ENCODE measurements at places on chromosomes 1 and 21.

DNA sequence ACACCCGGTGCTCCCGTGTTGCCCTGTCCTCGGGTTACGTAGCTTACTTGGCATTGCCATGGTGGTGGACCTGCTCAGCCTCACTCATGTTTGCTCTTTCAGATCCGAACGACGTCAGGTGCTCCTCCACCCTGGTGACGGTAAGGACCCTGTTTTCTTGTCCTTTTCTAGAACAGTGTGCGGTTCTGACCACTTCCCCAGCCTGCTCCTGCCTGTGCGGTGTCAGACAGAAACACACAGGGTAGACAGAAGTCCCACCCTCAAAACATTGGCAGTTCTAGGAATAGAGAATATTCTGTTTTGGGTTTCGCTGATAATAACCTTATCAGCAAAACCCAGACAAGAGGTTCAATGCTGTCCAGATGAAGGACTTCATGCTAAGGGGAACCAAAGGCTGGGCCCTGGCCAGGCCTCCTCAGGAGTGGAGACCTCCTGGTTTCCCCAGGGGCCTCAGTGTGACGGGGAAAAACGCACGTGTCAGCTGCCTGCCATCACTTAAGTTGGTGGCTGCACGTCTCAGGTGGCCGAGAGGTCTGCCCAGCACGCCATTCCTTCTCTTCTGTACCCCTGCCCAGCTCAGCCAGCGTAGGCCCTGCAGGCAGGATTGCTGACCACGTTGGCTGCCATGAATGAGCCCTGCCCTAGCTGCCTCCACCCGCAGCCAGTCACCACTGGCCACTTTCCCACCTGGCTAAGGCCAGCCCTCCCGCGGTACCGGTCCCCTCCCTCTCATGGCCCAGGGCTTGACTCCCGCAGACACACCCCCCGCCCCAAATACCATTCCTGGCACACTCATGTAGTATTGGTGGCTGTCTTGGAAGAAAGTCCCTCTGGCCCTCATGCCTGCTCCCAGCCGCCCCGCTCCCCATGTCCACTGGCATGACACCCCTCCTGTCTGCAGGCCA is 33.6 kb downstream of the SLC37A1 start:
- no peak for DNase-seq

GRCh38 chr1:27145934-27146354 is 9.0 kb downstream of the SLC9A1 start:
- no peak for DNase-seq

GRCh38 chr21:42265231-42265812 is 46.4 kb downstream of the ABCG1 start:
- no peak for DNase-seq

DNA sequence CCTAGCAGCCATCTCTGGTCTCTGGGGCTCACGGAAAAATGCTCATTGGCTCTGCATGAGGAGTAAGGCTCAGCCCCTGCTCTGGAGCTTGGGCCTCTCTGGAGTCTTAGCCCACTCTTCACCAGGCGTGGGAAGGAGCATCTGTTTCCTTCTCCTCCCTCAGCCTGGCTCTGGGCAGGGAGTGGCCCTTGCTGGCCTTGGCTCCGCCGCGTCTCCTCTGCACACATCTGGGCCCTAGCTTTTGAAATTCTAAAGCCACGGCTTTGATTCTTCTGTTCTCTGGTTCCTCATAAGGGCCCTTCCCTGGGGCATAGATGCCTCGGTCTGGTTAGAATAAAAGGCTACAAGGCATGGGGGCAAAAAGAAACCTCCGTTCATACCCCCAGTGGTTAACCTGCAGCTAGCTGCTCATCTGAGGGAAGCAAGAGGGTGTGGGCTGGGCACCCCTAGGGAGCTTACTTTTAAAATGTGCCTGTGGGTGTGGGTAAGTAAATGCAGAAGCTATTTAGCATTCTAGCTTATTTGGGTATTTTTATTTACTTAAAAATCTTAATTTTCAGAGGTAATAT is 145.6 kb downstream of the CAMTA1 start:
- DNase-seq = no peak

DNA sequence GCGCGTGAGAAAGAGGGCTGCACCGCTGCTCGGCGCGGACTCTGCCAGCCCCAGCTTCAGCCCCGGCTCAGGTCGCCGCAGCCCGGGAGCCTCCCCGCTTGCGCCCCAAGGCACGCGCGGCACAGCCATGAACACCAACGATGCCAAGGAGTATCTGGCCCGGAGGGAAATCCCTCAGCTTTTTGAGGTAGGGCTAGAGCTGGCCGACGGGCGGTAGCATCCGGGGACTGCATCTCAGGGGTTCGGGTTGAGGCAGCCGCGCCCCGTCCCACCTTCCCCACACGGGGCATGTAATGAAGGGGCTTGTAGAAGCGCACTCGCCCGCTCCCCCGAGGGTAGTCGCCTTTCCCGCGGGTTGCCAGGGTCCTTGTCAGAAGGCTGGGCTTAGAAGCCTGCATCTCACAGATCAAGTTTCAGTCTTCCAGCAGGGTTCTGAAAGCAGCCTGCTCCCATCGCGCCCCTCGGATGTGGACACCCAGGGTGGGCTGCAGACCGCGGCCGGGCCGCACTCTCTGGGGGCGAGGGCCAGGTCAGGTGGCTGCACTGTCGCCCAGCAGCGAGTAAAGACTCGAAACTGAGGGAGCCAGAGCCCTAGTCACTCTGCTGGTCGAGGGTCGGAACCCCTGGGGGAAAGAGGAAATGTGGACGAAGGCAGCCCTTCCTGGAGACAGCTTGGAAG is 507 bp downstream of the AK5 start:
- DNase-seq = peak; percentile 41

DNA sequence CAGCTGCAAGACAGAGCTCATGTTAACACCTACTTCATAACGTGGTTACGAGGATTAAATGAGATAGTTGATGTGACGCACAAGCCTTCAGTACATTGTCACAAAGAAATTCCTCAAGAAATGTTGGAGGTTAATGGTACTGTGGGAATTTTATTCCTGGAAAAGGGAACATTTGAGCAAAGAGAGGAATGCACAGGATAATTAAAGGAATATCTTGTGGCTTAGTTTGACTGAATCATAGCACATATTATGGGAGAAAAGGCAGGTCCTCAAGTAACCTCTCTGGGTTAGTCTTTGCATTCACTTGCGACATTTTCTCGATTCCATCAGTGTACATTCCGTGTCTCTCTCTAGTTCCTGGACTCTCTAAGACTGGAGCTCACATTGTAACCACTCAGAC is 300.2 kb upstream of the DUSP10 start:
- no peak for DNase-seq

DNA sequence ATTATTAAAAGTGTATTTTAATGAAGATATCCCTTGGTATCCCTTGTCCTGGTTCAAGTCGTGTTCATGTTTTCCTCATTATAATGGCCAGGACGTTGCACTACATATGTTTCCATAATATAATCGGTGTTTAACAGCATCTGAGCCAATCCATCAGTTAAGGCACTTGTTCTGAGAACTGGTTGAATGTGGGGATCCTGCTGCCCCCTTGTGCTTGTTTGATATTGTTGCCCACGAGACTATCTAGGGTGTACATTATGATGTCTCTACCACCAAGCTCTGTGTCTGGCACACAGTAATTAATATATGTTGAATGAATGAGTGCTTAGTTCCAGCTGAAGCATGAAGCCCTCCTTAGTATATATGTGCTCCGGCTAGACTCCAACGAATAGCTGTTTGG is 193.0 kb downstream of the CACNA1E start:
- DNase-seq = no peak

GRCh38 chr1:106224426-106224825 is 832.0 kb upstream of the PRMT6 start:
- no peak for DNase-seq

DNA sequence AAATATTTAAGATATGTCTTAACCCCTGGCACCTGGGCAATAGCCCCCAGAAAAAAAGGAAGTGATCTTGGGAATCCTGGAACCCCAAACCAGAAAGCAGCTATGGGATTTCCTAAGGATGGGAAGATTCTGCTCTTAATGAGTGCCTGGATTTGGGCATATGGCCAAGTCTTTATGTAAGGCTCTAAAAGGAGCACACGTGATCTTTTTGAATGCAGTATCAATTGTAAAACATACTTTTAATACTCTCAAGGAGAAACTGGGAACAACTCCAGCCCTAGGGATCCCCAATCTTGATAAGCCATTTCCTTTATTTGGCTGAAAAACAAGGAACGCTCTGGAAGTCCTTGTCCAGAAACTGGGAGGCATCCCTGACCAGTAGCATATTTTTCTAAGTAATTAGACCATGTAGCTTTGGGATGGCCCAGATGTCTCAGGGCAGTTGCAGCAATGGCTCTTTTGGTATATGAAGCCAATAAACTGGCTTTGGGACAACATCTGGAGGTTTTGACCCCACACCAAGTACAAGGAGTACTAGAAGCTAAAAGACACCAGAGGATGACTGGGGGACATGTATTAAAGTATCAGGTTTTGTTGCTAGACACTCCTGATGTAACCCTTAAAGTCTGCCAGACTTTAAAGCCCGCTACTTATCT is 80.9 kb upstream of the KIAA0040 start:
- DNase-seq = no peak
